Inflammatory macrophage treated with lipopolysaccharide for 4 hours (primary cell): ENCODE measurements at places on chromosomes 6 and 20.

GRCh38 chr6:22468256-22468965 lies 101.0 kb upstream of the HDGFL1 start:
- DNase-seq: no peak

- peak; percentile 17 for DNase-seq
Observed at GRCh38 chr6:38281126-38281525, 358.6 kb downstream of the BTBD9 start.

GRCh38 chr6:161023316-161023715 lies 31.7 kb downstream of the MAP3K4 start:
- DNase-seq: no peak

GRCh38 chr6:53868626-53869025 lies 73.8 kb downstream of the LRRC1 start:
- no peak for DNase-seq

GRCh38 chr6:159254186-159254585 lies 85.0 kb downstream of the FNDC1 start:
- no peak for DNase-seq

GRCh38 chr20:32474967-32475811 lies 109.9 kb downstream of the NOL4L start:
- peak; percentile 68 for DNase-seq

DNA sequence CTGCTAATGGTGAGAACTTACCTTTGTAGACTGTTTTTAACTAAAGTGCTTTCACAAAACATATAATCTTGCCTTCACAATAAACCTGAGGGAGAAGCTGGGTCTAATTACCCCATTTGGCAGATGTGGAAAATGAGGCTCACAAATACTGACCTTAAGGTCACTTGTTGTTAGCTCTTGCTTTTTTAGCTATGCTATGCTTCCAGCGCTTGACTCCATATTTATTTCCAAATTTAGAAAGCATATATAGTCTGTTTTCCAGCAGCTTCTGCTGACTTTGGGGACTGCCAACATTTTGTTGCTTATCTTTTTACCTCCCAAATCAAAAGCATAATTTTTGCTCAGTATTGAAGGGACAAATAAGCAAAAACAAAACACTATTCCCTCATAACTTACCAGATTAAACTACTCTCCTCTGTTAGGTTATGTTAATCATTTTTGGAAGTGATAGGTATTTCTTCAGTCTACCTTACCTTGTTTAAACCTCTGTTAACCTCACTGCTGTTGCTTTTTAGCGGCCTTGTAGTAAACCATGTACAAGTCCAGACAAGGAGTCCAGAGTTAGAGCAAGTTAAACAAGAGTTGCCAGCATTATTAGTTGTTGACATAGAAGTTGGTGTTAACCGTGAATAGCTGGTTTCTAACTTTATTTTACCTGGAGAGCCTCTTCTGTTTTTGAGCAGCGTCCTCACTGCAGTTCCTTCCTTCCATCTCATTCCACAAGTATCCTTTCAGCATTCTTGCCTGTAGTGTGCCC lies 4.9 kb upstream of the BTBD3 start:
- DNase-seq: no peak

GRCh38 chr20:2118783-2119182 lies 17.2 kb downstream of the STK35 start:
- DNase-seq: peak; percentile 29

GRCh38 chr6:154127657-154128056 lies 88.6 kb downstream of the OPRM1 start:
- no peak for DNase-seq
